Heart right ventricle (tissue), 16 donors: ENCODE measurements at places on chromosomes 5 and 9. TPM values are rescaled to one million over a fixed set of nuclear protein-coding genes. Genes with fewer than 3 reads are reported as not detected.
A peak's percentile ranks its signal among the peaks of the same experiment; 100 is the strongest.

GRCh38 chr9:34689512-34689911 lies 1.6 kb downstream of the CCL19 start:
- DNase-seq, result no peak

GRCh38 chr5:168266016-168266415 lies 25.4 kb upstream of the WWC1 start:
- no peak for DNase-seq

CCL27 gene
- polyA plus RNA-seq, result not detected

GRCh38 chr5:53194086-53194485 lies 84.5 kb upstream of the MOCS2 start:
- no peak for DNase-seq

STING1 gene
- polyA plus RNA-seq, result 19.7 TPM

DNA sequence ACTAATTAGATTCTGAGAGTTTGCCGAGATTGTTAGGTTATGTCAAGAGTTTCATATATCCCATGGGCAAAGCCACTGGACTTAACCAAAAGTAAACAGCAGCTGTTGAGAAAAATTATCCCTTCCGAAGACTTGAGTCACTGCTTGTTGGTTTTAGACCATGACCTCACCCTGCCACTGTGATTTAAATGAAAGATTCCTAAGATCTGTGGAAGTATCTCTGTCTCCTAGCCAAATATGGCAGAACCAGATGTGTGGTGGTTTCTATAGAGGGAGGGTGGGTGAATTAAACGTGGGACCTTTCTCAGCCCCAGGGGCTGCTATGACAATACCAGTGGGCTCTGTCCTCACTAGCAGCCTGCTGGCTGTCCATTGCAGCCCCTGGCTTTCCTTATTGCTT lies 19.3 kb downstream of the DMRT3 start:
- no peak for DNase-seq

DNA sequence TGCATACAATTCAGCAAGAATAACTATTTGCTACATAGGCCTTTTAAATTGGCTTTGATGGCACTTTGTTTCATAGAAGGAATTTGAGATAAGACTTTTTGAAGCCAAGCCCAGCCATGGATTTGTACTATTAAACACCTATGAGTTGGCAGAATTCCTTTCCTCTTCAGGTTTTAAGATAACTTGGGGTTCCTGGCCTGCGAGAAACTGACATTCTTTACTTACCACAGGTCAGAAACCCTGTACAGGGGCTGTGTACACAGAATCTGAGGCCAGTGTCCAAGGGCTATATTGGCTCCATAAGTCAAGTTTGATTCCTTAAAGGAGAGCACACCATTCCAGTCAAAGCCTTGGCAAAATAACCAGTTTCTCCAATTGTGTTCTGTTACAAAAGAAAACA lies 10.8 kb upstream of the BTNL3 start:
- DNase-seq, result no peak

GRCh38 chr5:131220566-131220965 lies 43.3 kb upstream of the CDC42SE2 start:
- no peak for DNase-seq

TTC1 gene
- 52.0 TPM for polyA plus RNA-seq

CNOT8 gene
- 24.4 TPM for polyA plus RNA-seq

- DNase-seq, result no peak
Measured at GRCh38 chr5:175582697-175583096, 75.2 kb upstream of the HRH2 start.

DNA sequence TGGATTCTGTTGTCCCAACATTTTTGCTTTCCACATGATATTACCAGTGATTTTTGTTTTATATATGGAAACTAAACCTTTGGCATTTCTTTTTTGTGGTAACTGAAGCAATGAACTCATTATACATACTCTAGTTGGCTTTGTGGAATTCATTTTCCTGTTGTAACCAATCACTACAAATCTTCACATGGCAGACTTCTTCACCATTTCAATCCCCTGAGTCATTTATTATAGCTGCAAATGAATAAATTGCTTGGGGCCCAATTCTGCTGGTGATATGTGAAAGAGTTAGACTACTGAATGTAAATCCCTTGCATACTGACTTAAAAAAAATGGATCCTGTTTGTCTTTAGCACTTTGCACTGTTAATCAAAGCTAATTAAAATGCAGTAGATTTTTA lies 1709.6 kb upstream of the WWC1 start:
- no peak for DNase-seq

DNA sequence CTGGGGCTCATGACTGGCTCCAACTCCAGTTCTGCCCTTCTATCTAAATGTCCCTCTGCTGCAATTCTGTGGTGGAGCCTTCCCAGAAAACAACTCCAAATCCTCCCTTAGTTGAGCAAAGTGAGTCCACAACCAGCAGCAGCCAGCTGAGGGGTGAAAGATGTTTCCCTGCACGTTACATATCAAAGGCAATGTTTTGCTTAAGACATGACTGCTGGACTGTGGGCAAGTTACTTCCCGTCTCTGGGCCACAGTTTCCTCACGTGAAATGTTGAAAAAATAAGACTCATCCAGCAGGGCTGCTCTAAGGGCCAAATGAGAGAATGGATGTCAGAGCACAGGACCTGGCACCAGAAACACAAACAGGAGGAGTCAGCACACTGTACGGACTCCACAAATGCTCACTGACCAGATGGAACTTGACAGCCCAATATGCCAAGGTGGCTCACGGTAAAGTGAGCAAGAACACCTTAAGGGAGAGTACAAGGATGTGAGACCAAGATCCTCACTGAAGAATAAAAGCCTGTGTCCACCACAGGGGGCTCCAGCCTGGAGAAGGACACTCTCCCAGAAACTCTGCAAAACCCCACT lies 138.4 kb upstream of the ABCA1 start:
- DNase-seq, result no peak

TAF11L10 gene
- polyA plus RNA-seq, result not detected

DNA sequence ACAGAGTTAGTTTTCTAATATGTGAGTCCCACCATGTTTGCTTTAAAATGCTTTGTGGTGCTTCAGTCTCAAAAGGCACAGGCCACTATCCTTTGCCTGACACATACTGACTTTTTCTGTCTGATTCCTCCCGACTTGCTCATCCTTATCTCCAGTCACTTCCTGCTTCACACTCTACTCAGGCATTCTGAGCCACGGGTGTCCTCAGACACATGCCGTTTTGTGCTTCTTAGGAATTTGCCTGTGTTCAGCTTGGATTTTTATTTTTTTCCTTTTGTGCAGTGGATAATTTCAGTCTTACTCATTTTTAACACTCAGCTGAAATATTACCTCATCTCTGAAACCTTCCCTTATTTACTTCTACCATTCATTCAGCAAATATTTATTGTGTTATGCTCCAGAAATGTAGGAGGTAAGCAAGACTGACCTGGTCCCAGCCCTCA lies 54.1 kb downstream of the MAN2A1 start:
- DNase-seq, result no peak

CNTNAP3 gene
- 1.5 TPM for polyA plus RNA-seq

DNA sequence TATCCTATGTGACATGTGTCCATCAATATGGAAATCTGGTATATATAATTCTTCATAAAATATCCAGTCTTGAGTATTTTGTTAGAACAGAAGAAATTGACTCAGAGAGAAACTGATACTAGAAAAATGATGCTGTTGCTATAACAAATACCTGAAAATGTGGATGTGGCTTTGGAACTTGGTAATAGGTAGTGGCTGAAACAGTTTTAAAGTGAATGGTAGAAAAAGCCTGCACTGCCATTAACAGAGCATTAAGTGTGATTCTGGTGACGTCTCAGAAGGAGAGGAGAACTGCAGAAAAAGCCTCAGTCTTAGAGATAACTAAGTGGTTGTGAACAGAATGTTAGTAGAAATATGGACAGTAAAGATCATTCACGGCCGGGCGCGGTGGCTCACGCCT lies 634.9 kb upstream of the ZNF608 start:
- DNase-seq, result no peak

GRCh38 chr5:136080483-136081216 lies 51.9 kb downstream of the TGFBI start:
- DNase-seq, result peak; percentile 87
